ENCODE measurements at places on chromosomes 12 and 14.

DNA sequence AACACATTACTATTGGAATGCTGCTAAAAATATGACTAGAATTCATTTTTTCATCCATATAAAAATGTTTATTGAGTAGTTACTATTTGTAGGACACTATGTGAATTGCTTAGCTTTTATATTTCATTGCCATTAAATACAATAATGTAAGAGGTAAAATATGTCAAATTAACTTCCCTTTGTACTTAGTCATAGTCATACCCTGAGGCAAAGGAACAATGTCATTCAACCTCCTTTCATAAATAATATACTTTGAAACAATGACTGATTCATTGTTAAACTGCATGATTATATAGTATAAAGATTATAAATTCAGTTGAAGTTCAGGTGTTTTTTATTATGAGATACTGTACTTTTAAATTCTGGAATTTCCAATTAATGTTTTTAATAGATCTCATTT lies 105.2 kb downstream of the GARIN6 start:
- DNase-seq, result no peak

- DNase-seq, result no peak
Observed at GRCh38 chr14:34257505-34257904, 204.5 kb downstream of the SPTSSA start.

- DNase-seq, result no peak
Observed at GRCh38 chr12:123395236-123395635, 11.3 kb downstream of the KMT5A start.

DNA sequence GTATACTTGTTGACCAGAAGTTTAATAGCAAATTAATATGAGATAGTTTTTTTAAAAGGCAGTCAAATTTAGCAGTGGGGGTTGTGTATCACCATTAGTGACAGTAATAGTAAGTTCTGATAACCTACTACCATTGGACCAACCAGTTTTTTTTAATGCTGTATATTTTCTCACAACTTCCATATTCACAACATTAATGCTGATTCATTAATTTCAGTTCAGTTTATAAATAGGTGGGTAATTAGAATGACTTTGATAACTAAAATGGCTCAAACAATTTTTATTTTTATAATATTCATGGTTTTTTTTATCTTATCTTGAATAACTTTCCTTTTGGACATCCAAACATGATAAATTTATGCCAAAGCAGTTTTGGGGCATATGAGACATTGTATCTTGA lies 13.8 kb downstream of the TMX1 start:
- DNase-seq, result no peak

- no peak for DNase-seq
Observed at GRCh38 chr14:68977718-68978171, 1.4 kb downstream of the ACTN1 start.

DNA sequence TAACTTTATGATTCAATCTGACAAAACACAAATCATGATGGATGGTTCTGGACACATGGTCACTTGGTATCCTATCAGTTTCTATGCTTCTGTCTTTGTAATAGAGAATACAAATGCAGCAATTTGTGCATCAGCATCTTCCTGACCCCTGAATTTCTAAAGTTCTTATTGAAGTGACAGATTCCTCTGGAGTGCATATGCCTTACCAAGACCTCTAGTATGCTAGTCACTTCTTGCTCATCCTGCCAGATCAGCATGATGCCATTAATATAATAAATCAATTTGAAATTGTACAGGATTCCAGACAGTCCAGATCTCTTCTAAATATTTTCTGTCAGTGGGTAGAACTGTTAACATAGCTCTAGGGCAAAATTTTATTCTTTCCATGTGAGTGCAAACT lies 40.6 kb upstream of the GLIPR1 start:
- DNase-seq, result no peak

DNA sequence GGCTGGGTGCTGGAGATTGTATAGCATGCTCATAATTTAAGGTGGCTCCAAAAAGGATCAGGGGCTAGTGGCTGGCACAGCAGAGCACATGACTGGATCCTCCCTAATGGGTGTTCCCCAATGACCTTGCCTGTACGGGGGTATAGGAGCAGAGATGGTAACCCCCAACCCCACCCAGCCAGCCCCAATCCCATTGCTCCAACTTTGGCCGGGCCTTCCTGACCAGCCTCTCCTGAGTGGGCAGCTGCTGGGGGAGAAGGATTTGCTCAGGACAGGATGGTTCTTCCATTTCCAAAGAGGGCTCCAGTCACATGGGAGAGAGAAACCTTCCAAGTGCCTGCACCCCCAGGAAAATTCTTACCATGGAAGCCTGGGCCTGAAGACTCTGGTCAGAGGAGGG lies 15.3 kb upstream of the NR4A1 start:
- no peak for DNase-seq

GRCh38 chr12:73531752-73532151 lies 1005.9 kb upstream of the ATXN7L3B start:
- DNase-seq, result no peak

- no peak for DNase-seq
Observed at GRCh38 chr12:88737838-88738472, 157.7 kb upstream of the KITLG start.

Data from COR-L47 (cell line).